ENCODE measurements at places on chromosomes 13 and 19. TPM values are rescaled to one million over a fixed set of nuclear protein-coding genes. Genes with fewer than 3 reads are reported as not detected.

GRCh38 chr19:10183926-10184325, 10.8 kb downstream of the DNMT1 start:
- H3K4me3 ChIP-seq = no peak overlapping the region
- no peaks in the 10 kb centered on the region for H3K27me3 ChIP-seq

DNA sequence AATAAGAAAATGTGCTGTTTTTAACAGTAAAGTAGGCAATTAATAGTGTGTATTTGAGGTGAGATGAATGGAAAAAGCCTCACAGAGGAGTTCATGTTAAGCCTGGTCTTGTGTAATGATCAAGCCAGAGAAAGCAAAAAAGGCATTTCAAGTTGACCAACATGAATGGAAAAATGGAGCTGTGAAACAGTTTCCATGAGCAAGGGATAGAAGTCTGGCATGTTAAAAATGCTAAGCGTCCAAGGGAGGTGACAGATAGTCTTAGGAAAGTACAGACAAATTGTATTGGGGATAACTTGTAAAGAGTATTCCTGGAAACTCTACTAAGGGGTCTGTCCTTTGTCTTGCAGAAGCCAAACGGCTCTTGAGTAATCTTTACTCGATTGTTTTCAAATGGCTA, 506.8 kb upstream of the ATXN8OS start:
- no peaks in the 10 kb centered on the region for H3K36me3 ChIP-seq
- no peaks in the 10 kb centered on the region for H3K27me3 ChIP-seq
- H3K4me3 ChIP-seq = no peak overlapping the region
- no peak for DNase-seq

GRCh38 chr19:40445780-40446262, 1.7 kb upstream of the SERTAD3 start:
- peaks cover 14% of the 10 kb centered on the region for H3K36me3 ChIP-seq
- no peaks in the 10 kb centered on the region for H3K27me3 ChIP-seq
- H3K27ac ChIP-seq = peak overlapping the region; percentile 66
- no peak for DNase-seq
- no peak overlapping the region for H3K4me3 ChIP-seq
- H3K4me1 ChIP-seq = peaks cover 13% of the 10 kb centered on the region

DNA sequence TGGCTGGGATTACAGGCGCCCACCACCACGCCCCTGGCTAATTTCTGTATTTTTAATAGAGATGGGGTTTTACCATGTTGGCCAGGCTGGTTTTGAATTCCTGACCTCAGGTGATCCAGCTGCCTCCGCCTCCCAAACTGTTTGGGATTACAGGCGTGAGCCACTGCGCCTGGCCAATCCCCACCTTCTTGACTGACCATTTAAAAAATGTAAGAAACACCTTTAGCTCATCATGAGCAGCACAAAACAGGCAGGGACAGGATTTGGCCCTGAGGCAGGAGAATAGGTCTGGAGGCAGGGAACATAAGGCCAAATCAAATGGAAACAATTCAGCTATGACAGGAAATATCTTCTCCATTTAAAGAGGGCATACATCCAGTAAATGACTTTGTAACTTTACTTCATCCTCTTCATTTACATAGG, 1.4 kb upstream of the MPV17L2 start:
- DNase-seq = no peak
- H3K27ac ChIP-seq = peak overlapping the region; percentile 62
- H3K4me3 ChIP-seq = no peak overlapping the region
- H3K4me1 ChIP-seq = peaks cover 27% of the 10 kb centered on the region
- H3K36me3 ChIP-seq = peaks cover 8% of the 10 kb centered on the region

DNA sequence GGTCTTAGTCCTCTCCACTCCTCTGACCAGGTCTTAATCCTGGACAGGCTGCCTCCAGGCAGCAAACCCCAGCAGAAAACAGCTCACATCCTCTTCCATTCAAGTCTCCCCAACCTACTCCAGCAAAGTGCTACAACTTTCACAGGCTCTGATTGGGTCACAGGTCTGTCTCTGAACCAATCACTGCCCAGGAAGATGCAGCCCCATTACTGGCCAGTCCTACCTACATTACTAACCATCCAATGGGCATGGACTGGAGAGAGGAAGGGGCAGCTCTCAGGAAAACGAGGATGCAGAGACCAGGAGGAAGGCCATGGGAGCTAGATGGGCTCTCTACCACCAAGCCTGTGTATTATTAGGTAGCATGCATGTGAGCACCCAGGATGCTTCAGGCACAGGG, 12.2 kb downstream of the MED26 start:
- H3K36me3 ChIP-seq = peaks cover 3% of the 10 kb centered on the region
- no peak for DNase-seq
- no peaks in the 10 kb centered on the region for H3K27me3 ChIP-seq

GRCh38 chr13:43009506-43009905, 13.9 kb upstream of the DNAJC15 start:
- DNase-seq = no peak
- H3K27ac ChIP-seq = no peak overlapping the region
- no peaks in the 10 kb centered on the region for H3K36me3 ChIP-seq
- no peaks in the 10 kb centered on the region for H3K4me1 ChIP-seq

- H3K4me3 ChIP-seq = no peak overlapping the region
- H3K36me3 ChIP-seq = no peaks in the 10 kb centered on the region
- H3K27ac ChIP-seq = no peak overlapping the region
- peaks cover 36% of the 10 kb centered on the region for H3K27me3 ChIP-seq
Observed at GRCh38 chr13:112899281-112900225, 69.5 kb upstream of the MCF2L start.

- no peaks in the 10 kb centered on the region for H3K4me1 ChIP-seq
- DNase-seq = no peak
- H3K4me3 ChIP-seq = no peak overlapping the region
- H3K27me3 ChIP-seq = peaks cover 4% of the 10 kb centered on the region
Observed at GRCh38 chr13:27011661-27012060, 159.9 kb downstream of the USP12 start.

DNA sequence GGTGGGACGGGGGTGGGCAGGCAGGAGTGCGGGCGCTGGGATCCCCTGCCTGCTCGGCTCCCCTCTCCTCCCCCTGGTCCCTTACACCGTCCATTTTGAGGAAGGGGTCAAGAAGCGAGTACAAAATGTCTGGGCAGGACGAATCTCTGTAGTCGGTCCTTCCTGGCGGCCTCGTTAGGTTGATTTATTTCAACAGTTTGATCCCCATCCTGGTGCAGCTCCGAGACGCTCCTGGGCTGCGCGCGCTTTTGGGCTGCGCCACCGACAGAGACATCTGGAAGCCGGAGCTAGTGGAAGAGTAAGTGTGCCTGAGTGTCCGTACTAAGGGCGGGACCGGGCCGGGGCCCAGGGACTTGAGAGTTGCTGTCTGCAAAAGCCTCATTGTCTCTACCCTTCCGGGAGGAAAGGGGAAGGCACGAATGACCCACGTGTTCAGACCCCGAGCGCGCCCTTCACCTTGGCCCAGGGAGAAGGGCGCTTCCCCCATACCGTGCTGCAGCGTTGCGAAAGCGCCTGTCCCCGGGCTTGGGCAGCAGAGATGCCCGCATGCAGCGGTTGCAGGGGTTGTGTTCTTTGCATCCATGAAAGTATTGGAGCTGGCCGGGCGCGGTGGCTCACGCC, 1.8 kb downstream of the ZNF114 start:
- H3K36me3 ChIP-seq = no peaks in the 10 kb centered on the region
- peaks cover 2% of the 10 kb centered on the region for H3K4me1 ChIP-seq
- no peak for DNase-seq
- H3K27me3 ChIP-seq = peaks cover 4% of the 10 kb centered on the region
- peak overlapping the region; percentile 41 for H3K4me3 ChIP-seq

DNA sequence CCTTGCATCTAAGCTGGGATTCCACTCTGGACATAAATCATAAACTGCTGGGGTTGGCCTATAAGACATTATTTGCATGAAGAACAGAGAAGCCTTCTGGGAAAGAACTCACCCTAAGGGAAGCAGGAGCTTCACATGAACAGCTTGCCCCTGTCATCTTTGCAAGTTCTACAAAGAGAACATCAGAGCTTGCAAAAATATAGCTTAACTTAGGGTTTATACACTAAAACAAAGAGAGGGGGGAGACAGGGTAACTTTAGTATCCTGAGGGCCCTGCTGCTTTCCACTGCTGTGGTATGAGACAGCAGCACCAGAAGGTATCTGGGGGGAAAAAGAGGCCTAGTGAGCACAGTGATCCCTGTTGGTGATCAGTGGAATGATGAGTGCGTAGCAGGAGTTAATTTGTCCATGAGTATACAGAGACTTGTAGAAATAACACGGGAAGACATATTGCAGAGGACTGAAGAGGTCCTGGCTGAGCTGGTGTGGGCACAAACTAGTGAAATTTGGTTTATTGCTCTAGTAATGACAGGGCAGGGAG, 116.1 kb upstream of the TSC22D1 start:
- no peak for DNase-seq
- no peaks in the 10 kb centered on the region for H3K36me3 ChIP-seq
- H3K27ac ChIP-seq = no peak overlapping the region
- no peaks in the 10 kb centered on the region for H3K27me3 ChIP-seq

- no peak overlapping the region for H3K27ac ChIP-seq
- H3K27me3 ChIP-seq = no peaks in the 10 kb centered on the region
- no peak for DNase-seq
- no peak overlapping the region for H3K4me3 ChIP-seq
- H3K36me3 ChIP-seq = no peaks in the 10 kb centered on the region
- H3K4me1 ChIP-seq = no peaks in the 10 kb centered on the region
Observed at GRCh38 chr19:29085630-29086029, 127.3 kb downstream of the UQCRFS1 start.

DNA sequence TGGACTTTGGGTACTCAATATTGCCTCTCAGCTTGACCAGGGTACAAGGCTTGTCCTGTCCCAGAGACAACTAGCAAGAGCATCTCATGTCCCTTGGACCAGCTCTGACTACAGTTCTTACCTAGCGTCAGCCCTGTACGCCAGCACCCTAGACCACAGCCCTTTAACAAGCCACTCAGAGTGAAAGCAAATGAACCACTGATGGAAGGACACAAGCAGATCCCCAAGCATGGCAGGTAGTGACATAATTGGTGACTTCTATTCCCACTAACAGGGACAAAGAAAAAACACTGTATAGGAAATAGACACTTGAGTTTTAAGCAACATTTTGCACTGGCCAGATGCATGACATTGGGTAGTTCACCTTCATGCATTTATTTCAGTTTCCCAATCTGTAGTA, 8.8 kb upstream of the LRCH1 start:
- H3K27ac ChIP-seq = no peak overlapping the region
- H3K36me3 ChIP-seq = no peaks in the 10 kb centered on the region
- no peak overlapping the region for H3K4me3 ChIP-seq
- H3K27me3 ChIP-seq = no peaks in the 10 kb centered on the region
- peaks cover 13% of the 10 kb centered on the region for H3K4me1 ChIP-seq

- no peak for DNase-seq
- peaks cover 35% of the 10 kb centered on the region for H3K4me1 ChIP-seq
- no peak overlapping the region for H3K4me3 ChIP-seq
- H3K27ac ChIP-seq = no peak overlapping the region
Observed at GRCh38 chr19:13078897-13079541, 23.6 kb downstream of the LYL1 start.

DNA sequence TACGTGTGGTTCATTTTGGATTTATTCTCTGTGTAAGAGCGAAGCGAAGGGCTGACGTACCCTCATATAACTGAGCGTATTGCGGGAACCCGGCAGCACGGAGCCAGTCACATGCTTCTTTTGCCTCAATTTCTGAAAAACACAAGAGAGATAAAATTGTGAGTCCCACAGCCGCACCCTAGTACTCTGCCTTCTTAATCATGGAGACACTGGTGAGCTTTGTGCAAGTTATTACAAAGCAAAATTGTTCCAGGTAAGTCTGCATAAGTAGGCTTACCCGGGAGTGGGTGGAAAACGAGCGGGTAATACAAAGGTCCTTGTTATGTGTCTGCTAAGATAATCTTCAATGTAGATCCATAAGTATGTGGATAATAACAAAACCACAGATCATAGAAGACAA, 118.1 kb downstream of the STARD13 start:
- no peak overlapping the region for H3K27ac ChIP-seq
- no peaks in the 10 kb centered on the region for H3K36me3 ChIP-seq
- no peak overlapping the region for H3K4me3 ChIP-seq
- DNase-seq = no peak

GRCh38 chr13:25574437-25575411, 202.9 kb downstream of the ATP8A2 start:
- no peak overlapping the region for H3K4me3 ChIP-seq
- peak; percentile 84 for DNase-seq
- no peak overlapping the region for H3K27ac ChIP-seq
- peaks cover 6% of the 10 kb centered on the region for H3K27me3 ChIP-seq
- no peaks in the 10 kb centered on the region for H3K4me1 ChIP-seq

ZNF772 gene
- 17.0 TPM for total RNA-seq

RASAL3 gene
- 30.8 TPM for total RNA-seq

Data from thymus (tissue), 14 donors.